ENCODE measurements at places on chromosomes 13 and 19.

DNA sequence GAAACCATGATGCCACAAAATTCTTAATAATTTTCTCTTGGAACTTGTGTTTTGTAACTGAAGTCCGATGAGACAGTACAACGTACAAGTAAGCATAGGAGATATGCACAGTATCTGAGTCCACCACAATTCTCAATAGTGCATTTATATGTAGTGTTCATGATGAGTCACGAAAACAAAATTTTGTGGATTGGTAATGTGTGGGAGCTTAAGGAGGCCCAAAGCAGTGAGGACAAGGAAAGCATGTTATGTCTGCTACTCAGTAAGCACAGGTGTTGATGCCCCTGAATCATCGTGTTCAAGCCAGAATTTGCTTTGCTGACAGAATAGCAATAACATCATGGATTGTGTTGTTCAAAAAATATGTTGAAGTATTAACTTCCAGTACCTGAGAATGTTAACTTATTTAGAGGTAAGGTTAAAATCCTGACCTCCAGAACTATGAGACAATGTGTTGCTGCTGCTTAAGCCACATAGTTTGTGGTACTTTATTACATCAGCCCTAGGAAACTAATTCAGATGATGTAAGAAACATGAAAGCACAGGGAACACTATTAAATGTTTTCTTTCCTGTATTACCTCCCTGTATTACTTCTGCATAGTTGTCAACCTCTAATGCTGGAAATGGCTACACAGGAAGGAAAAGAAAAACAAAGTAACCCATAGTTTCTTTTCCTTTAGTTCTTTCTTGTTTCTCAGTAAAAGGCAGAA lies 201.3 kb downstream of the SLITRK6 start:
- DNase-seq, result no peak

DNA sequence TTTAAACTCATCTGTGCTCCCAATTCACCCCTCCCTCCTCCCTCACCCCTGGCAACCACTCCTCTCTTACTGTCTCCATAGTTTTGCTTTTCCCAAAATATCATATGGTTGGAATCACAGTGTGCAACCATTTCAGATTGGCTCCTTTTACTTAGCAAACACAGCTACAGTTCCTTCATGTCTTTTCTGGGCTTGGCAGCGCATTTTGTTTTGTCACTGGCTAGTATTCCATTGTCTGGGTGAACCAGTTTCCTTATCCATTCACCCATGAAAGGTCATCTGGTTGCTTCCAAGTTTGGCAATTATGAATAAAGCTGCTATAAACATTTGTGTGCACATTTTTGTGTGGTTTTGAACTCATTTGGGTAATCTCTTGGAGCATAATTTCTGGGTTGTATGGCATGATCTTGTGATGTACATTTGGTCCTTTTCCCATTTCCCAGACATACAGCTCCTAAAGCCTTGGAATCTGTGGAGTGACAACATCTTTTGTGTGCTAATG lies 23.9 kb upstream of the GAS6 start:
- peak; percentile 38 for DNase-seq

GRCh38 chr13:107803822-107804495 lies 411.4 kb downstream of the LIG4 start:
- DNase-seq, result no peak

GRCh38 chr13:69264362-69265334 lies 843.0 kb upstream of the ATXN8OS start:
- DNase-seq, result no peak

DNA sequence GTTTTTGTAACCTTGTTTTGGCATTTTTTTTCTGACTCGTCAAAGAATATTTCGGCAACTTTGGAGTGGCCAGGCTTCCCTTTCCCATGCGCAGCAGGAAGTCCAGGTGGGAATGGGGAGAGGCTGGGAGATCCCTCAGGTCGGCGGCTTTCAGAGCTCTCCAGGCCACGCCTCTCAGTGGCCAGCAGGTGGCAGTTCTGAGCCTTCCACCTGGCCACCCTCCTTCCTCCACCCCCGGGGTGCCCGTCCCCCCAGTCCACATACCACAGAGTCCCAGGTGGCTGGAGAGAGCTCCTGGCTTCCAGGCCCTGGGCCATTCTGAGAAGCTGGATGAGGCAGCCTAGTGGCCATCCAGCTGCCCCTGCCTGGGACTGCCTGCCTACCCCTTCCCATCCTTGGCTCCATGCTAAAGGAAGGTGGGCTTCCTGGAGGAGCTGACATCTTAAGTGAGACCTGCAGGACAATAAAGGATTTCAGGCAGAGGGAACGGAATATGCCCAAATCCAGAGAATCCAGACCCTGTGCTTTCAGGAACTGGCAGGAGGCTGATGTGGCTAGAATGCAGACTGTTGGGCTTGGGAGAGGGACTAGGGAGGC lies 46.3 kb downstream of the CCNE1 start:
- peak; percentile 18 for DNase-seq

GRCh38 chr19:34155686-34156085 lies 16.6 kb upstream of the LSM14A start:
- DNase-seq, result peak; percentile 84

- no peak for DNase-seq
These were observed 276.6 kb downstream of the KCTD12 start for GRCh38 chr13:76609643-76610042.

DNA sequence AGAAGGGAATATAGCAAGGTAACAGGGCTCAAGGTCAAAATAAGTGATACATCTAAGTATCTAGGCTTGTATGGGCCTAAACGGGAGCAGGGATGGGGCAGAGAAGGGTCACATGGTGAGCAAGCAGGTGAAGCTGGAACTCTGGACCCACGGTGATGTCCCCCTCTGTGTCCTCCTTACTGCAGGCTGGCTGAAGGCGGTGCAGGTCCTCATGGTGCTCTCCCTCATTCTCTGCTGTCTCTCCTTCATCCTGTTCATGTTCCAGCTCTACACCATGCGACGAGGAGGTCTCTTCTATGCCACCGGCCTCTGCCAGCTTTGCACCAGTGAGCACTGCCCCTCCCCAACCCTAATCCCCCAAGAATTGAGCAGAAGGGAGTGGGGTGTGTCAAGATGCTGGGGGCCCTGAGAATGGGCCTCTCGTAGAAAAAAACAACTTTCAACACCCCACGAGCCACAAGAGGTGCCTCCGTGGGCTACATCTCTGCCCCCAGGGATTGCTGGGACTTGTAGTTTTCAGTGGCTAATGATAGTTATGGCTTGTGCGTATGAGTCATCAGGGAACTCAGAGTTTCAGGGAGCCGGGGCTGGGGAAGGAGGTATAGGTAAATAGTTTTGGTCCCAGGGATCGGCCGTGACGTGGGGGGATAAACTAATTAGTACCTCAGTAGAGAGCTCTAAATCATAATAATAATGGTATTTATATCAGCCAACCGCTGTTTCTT lies 4.0 kb downstream of the EMP3 start:
- peak; percentile 71 for DNase-seq

GRCh38 chr13:20482275-20482761 lies 43.3 kb downstream of the CRYL1 start:
- no peak for DNase-seq

DNA sequence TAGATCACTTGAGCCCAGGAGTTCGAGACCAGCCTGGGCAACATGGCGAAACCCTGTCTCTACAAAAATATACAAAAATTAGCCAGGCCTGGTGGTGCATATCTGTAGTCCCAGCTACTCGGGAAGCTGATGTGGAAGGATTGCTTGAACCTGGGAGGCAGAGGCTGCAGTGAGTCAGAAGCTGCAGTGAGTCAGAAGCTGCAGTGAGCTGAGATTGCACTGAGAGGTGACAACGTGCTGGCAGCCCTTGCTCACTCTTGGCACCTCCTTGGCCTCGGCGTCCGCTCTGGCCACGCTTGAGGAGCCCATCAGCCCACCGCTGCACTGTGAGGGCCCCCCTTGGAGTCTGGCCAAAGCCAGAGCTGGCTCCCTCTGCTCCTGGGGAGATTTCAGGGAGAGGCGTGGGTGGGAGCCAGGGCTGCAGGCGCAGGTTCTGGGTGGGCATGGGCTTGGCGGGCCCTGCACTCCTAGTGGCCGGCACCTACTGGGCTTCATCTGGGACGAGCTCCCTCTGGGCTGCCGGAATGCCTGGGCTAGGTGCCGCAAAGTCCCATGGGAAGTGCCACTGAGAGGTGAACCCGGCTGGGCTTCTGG lies 39.5 kb upstream of the RPL21 start:
- DNase-seq, result peak; percentile 81

DNA sequence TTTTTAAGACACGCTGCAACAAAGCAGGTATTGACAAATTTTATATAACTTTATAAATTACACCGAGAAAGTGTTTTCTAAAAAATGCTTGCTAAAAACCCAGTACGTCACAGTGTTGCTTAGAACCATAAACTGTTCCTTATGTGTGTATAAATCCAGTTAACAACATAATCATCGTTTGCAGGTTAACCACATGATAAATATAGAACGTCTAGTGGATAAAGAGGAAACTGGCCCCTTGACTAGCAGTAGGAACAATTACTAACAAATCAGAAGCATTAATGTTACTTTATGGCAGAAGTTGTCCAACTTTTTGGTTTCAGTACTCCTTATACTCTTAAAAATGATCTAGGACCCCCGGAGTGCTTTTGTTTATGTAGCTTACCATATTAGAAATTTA lies 1.2 kb downstream of the BRCA2 start:
- DNase-seq, result peak; percentile 16
